GM12892 (cell line): ENCODE measurements at places on chromosomes 3 and 15.

GRCh38 chr15:79875213-79875612 is 21.6 kb downstream of the MTHFS start:
- no peak for DNase-seq

GRCh38 chr15:79643393-79643792 is 211.3 kb downstream of the MINAR1 start:
- DNase-seq: no peak

DNA sequence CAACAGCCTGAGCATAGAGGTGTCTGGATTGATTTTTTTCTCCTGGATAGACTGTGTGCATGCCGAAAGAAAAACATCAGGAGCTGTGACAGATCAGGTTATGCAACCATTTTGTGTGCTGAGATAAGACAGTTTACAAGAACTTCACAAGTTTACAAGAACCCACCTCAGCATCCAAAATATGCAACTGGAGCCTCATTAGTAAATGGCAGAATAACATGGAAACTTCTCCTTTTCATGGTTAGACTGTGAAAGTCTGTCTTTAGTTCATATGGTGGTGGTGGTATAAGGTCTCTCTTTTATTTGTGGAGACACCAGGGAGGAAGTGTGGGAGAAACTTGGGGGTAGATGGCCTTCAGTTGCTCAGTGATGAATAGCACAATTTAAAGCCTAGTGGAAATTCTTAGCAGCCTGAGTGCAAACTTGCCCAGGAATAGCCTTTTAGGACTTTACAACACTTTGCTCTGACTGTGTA is 3.7 kb upstream of the ZNF609 start:
- DNase-seq: no peak

- no peak for DNase-seq
Measured at GRCh38 chr3:137845666-137846065, 81.6 kb downstream of the SOX14 start.

DNA sequence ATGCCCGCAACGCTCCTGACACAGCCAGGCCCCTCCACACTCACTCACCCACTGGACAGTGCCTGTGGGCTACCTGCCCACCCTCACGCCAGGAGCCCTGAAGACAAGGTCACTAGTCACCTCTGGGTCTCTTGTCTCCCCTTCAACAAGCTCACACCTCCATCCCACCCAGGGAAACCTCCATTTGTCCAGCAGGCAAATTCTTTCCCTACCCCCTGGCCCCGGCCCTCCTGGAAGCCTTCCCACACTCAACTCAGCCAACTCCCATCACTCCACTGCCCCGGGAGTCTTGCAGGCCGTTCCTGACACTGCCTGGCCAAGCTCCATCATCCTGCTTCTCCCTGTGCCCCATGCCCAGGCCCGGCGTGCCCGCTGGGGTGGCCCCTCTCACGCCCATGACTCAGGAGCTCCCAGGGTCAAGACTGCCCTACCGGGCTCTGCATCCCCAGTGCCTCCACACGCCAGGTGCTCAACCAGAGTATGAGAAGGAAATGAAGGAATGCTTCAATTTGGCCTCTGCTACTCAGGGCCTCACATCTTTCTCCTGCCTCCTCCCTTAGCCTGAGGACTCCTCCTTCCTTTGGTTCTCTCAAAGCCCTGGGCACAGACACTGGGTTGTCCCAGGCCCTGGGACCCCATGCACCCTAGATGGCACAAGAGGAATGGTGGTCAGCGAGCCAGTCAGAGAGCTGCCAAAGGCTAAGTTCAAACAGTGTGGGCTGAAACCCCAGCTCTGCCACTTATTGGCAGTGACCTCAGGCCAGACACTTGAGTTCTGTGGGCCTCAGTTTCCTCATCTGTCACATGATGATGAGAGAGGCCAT is 88.6 kb downstream of the SEC22A start:
- DNase-seq: no peak

- no peak for DNase-seq
Measured at GRCh38 chr3:133892541-133893231, 3.0 kb downstream of the RAB6B start.

- DNase-seq: no peak
Measured at GRCh38 chr3:13014755-13015285, 58.4 kb downstream of the IQSEC1 start.

- DNase-seq: no peak
Measured at GRCh38 chr3:186359078-186359477, 3.0 kb downstream of the DGKG start.

GRCh38 chr15:70014860-70015490 is 82.7 kb downstream of the TLE3 start:
- peak; percentile 89 for DNase-seq

DNA sequence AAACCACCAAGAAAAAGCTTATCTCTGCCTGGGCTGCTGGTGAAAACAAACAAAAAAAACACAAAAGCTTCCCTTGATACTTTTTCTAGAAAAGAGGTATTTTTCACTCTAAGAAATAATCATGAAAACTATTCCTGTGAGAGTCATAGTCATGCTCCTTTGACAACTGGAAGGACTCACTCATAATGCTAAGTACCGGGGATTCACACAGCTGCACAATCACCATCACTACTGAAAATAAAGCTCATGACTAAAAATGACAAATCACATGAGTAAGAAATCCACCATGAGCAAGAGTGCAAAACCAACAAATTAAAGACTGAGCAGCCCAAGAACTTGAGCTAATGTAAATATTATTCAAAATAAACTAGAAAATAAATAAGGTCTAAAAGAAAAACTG is 10.6 kb upstream of the POU1F1 start:
- DNase-seq: no peak

DNA sequence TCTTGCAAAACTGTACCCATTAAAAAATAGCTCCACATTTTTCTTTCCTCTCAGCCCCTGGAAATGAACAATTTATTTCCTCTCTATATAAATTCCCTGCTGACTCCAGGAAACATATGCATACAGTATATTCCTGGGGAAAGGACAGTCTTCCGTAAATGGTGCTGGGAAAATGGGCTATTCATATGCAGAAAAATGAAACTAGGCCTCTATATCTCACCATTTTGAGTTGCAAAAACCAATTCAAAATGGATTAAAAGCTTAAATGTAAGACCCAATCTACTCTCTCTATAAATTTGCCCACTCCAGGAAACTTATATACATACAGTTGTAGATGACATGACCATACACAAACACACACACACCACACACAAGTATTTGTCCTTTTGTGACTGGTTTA is 85.9 kb upstream of the GPR149 start:
- DNase-seq: no peak

DNA sequence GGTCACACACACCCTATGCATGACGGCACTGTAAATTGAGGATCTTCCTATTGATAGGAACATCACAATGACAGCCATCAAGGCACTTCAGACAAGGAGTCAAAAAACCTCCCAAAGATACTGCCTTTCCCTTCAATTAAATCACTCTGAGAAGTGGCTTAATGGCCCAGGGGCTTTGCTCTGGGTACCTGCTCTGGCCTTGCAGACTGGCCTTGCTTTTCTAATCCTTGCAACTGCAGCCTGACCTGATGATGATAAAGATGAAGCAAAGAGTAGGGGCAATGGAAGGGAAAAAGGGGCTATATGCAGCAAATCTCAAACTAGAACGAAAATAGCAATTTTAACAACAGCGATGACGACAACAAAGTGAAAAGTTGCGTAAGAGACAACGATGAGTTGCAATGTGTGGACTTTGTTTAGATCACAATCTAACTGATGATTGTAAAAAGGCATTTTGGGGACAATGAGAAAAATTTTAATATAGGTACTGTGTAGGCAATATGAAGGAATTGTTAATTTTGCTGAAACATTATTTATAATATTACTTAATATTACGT is 14.6 kb downstream of the ADAMTS9 start:
- no peak for DNase-seq

- no peak for DNase-seq
Measured at GRCh38 chr3:158809642-158810041, 7.8 kb downstream of the MFSD1 start.

GRCh38 chr15:22845289-22845900 is 6.9 kb downstream of the NIPA2 start:
- DNase-seq: no peak

GRCh38 chr15:52278135-52278534 is 17.5 kb downstream of the MYO5C start:
- DNase-seq: no peak

- no peak for DNase-seq
Measured at GRCh38 chr3:55341502-55342031, 145.5 kb downstream of the WNT5A start.

GRCh38 chr3:71532639-71533395 is 50.7 kb downstream of the FOXP1 start:
- no peak for DNase-seq

- DNase-seq: no peak
Measured at GRCh38 chr3:52062505-52062904, 6.1 kb upstream of the DUSP7 start.

DNA sequence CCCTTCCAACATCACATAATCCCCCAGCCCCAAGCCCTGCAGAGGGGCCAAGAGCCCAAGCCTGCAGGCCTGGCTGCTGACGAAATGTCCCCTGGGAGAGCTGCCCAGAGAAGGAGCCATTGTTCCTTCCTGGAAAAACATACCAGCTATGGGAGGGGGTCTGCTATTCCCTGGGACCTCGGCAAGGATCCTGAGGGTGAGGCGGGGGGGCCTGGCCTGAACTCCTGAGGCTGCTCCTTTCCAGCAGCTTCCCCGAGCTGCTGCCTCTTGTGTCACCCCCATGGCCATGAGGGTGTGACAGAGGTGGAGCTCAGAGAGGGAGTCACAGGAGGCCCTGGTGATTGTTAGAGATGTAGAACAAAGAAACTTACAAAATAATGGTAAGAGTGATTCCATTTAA is 12.9 kb downstream of the LOXL1 start:
- no peak for DNase-seq

- DNase-seq: no peak
Measured at GRCh38 chr3:41155834-41156233, 43.5 kb upstream of the CTNNB1 start.

DNA sequence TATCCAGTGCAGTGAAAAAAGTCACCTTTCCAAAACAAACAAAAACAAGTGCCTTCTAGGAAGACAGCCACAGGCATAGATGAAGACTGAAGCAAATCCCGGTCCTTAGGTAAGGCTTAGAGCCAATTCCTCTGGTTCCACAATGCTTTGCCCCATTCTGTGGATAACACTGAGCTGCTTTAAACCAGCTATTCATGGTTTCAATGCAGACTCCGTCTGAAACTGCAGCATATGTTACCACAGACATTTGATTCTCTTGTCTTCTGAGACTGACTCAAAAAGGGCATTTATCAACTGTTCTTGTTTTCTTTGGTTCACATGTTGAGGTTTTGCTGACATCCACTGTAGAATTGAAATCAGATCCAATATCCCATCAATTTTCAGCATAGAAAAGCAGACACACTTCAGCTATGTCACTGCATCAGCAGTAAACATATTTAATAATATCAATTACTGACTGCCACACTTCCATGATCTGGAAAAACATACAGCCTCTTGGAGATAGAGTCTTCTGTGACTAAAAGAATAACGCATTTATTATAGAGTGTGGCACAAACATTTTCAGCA is 659.3 kb downstream of the ROBO2 start:
- DNase-seq: no peak

GRCh38 chr3:7315037-7315436 is 454.1 kb downstream of the GRM7 start:
- DNase-seq: no peak

DNA sequence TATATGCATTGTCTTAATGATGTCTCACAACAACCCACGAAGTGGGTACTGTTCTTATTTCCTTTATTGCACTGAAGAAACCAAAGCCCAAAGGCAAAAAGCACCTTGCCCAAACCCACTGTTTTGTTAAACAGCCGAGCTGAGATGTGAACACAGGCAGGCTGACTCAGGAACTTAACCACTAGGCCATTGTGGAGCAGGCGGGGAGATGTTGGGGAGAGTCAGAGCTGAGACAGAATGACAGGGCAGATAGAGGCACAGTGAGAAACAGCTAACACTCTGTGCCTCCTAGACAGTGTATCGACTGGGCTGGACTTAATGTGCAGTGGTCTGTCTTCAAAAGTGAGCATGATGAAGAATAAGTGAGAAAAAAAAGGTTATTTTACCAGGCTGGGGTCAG is 56.5 kb downstream of the RPLP1 start:
- DNase-seq: no peak

DNA sequence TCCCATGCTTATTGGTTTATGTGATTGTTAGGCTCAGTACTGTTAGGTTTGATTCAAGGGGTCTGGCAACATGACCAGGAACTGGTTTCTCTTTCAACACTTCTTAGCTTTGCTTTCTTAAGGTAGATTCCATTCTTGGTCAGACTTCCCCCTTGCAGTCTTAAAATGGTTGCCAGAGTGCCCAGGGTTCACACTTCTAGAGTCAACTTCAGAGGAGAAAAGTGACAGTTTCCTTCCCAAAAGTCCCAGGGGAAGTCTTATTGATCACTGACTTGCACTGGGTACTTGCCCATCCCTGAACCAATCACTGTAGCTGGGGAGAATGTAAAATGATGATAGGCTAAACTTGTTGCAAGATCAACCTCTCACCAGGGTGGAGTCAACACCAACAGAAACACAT is 14.1 kb downstream of the MGLL start:
- no peak for DNase-seq

- DNase-seq: no peak
Measured at GRCh38 chr3:30661098-30661873, 54.9 kb downstream of the TGFBR2 start.

GRCh38 chr3:152236716-152237115 is 32.0 kb upstream of the MBNL1 start:
- no peak for DNase-seq
